Skeletal muscle cell (primary cell): ENCODE measurements at places on chromosomes 7 and 10.

GRCh38 chr7:34575006-34575405 is 83.0 kb upstream of the NPSR1 start:
- DNase-seq = no peak

GRCh38 chr10:18437486-18437885 is 213.9 kb downstream of the NSUN6 start:
- no peak for DNase-seq

GRCh38 chr10:119391440-119392251 is 150.9 kb downstream of the RGS10 start:
- DNase-seq = no peak

DNA sequence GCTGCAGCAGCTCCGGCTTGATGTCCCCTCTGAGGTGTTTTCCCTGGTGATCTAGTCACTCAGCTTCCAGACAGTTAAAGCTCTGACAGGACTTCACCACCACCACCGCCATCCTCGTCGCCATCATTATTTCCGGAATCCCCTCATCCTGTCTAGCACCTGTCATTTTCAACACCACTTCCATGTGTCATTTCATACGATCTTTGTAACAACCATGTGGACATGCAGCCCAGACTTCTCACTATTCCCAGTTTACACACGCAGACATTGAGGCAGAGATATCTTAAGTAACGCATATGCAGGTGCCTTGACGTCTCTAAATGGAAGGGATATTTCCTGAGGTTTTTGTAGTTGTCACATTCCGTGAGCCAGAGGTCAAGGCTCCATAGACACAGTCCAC is 530.6 kb upstream of the FOXK1 start:
- DNase-seq = no peak

DNA sequence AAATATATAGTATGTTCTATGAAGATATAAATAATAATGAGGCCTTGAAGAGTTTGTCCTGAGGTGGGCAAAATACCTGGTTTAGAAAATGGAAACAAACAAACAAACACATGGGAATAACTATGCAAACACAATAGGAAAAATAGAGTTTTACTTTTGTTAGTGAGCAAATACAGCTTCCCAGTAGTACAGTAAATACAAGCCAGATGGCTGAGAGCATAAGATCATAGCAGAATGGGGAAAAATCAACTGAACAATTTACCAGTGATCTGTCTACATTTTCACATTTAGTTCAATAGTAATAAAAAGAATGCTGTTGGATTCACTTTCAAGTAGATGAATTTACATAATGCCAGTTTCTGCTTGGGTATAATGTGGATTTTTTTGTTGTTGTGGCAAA is 45.1 kb downstream of the ADD3 start:
- DNase-seq = no peak

DNA sequence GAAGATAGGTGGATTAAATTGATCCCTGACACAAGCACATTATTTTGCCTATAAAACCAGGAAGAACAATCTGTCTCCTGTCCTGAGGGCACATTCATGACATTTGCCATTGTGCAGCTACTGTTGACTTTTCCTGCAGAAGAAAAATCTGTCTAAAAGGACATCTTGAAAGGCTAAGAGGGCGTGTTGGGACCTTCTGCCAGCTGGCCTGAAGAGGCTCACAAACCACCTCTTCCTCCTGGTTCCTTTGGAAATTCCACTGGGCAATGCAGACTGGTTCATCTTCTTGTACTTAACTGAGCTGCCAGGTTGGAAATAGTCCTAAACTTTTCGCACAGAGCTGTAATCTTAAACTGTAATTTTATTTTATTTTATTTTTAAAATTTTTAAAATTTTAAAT is 35.7 kb upstream of the PIP start:
- DNase-seq = no peak

DNA sequence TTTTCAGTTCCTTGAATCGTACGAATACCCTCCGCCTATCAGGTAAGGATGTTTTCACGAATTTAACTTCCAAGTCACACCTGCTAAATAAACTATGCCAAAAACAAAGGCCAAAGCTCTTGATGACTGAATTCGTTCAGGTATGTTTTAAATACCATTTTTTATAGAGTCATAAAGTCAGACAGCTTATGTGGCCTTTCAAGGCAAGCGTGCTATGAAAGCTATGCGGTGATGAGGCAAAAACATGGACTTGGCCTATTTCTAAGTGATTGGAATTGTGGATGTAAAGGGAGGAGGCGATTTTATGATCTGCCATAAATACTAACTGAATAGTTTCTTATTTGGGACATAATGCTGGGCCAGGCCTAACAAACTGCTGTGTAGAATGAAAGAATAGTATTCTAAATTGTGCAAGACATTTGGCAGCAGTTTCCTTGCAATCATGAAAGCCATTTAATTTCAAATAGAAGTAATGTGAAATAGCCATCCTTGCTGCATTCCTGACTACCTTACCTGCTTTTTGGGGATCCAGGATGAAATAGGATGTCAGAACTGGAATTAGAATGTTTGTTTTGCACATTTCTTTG is 14.0 kb downstream of the SLC39A12 start:
- no peak for DNase-seq

DNA sequence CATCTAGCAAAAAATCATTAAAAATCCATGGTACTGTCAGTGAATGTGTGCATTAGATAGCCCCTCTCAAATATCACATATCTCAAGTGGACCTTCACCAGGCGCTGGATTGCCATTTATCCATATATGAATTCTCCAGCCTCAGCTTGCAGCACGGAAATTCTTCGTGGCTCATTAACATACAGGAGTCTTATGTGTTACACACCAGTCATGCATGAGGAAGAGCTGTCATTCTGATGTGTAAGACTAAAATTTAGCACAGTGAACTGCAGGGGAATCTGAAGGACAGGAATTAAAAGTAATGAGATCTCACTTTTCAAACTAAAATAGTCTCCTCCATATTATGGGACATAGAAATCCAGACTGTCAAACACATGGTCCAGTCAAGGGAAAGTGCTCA is 542.4 kb upstream of the DPP6 start:
- DNase-seq = no peak

DNA sequence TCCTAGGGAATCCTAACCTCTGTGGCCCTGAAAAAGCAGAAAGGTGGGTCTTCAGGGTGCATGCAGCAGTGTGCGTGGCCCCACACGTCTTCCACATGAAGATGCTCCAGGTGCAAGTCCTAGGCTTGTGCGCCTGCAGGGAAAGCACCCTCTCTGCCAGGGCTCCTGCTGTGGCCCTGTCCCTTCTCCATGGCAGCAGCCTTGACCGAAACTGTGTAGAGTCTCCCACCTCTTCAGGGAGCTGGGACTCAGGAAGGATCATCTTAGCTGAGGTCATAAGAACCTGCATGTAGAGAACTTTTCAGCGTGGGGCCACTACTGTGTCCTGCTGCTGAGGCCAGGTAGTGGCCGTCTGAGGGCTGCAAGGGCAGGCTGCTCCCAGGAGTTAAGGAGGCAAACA is 6.3 kb upstream of the CSGALNACT2 start:
- no peak for DNase-seq

GRCh38 chr10:13375791-13376190 is 27.7 kb upstream of the SEPHS1 start:
- no peak for DNase-seq

DNA sequence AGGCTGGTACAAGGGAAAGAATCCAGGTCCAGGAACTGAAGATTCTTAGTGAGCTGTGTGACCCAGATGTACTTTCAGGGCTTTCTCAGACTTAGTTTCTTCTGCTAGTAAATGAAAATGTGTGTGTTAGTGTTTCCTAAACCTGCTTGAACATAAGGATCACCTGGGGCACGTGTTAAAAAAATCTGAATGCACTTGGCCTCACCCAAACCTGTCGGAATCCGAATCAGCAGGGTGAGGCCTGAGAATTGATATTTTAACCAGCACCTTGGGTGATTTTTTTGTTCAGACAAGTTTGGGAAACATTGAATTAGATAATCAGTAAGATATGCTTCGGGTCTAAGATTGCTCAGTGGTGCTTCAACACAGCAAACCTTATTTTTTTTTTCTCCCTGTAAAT is 59.7 kb downstream of the ZNF365 start:
- DNase-seq = no peak

DNA sequence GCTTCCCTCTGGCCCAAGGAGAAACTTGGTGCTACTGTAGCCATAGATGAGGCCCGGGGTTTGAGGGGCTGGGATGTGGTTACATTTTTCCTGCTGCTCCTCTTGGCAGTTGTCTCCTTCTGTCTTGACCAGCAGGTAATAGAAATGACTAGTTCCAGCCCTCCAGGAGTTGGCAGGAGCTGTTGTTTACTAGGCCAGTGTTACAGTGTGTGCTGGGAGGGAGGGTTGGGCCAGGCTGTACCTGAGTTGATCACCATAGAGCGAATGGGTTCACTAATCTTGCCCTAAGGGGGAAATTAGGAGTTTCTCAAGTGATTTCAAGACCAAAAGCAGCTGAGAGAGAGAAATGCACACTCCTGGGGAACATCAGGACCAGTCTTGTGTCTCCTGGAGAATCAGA is 34.9 kb downstream of the PAX2 start:
- DNase-seq = no peak
